ENCODE measurements at places on chromosomes 2 and 18.

- DNase-seq: no peak
Observed at GRCh38 chr2:178482437-178482836, 2.2 kb downstream of the PLEKHA3 start.

DNA sequence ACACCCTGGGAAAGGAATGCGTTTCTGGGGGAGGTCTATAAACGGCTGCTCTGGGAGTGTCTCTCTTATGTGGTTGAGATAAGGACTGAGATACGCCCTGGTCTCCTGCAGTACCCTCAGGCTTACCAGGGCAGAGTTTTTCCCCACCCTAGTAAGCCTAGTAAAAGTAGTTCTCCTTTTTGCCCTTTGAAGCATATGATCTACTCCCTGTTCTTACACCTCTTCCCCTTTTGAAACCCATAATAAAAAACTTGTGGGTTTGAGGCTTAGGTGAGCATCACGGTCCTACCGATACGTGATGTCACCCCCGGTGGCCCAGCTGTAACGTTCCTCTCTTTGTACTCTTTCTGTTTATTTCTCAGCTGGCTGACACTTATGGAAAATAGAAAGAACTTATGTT lies 97.4 kb downstream of the FSIP2 start:
- DNase-seq: no peak

DNA sequence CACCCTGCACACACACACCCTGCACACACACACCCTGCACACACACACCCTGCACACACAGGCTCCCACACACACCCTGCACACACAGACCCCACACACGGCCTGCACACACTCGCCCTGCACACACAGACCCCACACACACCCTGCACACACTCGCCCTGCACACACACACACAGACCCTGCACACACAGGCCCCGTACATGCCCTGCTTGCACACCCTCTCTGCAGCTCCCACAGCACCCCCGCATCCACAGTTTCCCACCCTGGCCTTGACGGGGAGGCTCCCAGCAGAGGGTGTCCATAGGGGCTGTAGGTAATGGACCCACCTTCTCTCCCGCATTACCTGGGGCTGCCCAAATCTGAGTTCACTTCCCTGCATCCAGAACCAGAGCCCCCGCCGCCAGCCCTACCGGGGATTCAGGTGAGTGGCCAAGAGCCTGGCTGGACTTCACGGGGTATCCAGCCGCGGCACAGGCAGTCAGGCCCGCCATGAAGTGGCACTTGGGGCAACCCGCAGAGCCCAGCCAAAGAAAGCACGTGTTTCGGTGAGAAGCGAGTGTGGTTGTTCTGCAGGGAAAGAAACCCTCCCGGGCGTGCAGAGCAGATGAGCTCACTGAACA lies 88.6 kb upstream of the GPC1 start:
- DNase-seq: no peak

DNA sequence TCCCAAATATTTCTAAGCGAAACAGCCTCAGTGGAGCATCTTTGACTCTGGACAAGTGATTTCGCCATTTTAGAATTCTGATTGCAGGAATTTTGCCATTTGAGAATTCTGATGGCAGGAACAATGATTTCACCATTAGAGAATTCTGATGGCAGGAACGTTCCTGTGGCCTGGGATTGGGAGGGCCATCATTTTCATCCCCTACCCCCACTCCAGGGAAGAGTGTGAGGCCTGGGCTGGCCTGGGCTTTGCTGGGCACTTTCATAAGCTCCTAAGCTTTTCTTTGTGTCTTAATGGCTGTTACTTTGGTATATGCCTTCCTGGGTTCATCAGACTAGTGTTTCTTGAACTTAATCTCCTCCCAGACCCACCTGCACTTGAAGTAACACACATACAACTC lies 129.3 kb upstream of the EPAS1 start:
- no peak for DNase-seq

- DNase-seq: no peak
Observed at GRCh38 chr2:212619954-212620353, 81.4 kb upstream of the ERBB4 start.

DNA sequence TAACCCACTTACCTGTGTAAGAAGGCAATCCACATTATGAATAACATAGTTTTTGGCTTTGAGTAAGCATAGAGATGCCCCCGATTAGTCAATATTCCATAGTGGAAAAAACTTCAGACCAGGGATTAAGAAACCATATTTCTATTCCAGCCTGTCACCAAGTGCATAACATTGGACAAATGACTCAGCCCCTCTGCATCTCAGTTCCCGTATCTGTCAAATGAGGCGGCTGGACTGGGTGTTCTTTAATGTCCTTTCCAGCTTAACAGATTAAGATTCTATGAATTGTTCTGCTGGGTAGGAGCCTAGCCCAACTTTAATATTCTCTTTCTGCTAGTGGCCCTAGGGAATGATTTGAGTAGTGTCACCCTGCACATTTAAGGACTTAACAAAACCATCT lies 11.8 kb upstream of the FTCDNL1 start:
- DNase-seq: no peak

- no peak for DNase-seq
Observed at GRCh38 chr2:69734035-69734611, 7.8 kb upstream of the ANXA4 start.

DNA sequence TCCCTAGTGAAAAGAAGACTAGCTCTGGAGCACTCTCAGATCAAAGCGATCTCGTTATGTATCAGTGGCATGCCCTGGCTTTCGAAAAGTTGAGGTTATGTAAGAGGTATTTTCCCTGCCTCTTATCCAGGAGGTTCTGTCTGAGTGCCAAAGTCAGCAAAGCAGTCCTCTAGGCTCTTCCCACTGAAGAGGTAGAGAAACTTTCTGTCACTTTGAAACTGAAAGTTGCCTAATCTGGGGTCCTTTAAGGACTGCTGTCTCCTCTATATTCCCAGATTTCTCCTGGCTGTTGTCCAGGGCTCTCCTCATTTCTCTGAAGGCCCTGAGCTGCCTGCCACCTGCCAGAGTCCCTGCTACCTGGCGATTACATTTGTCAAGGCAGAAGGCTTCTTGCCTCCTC lies 96.3 kb downstream of the B3GNT2 start:
- no peak for DNase-seq

DNA sequence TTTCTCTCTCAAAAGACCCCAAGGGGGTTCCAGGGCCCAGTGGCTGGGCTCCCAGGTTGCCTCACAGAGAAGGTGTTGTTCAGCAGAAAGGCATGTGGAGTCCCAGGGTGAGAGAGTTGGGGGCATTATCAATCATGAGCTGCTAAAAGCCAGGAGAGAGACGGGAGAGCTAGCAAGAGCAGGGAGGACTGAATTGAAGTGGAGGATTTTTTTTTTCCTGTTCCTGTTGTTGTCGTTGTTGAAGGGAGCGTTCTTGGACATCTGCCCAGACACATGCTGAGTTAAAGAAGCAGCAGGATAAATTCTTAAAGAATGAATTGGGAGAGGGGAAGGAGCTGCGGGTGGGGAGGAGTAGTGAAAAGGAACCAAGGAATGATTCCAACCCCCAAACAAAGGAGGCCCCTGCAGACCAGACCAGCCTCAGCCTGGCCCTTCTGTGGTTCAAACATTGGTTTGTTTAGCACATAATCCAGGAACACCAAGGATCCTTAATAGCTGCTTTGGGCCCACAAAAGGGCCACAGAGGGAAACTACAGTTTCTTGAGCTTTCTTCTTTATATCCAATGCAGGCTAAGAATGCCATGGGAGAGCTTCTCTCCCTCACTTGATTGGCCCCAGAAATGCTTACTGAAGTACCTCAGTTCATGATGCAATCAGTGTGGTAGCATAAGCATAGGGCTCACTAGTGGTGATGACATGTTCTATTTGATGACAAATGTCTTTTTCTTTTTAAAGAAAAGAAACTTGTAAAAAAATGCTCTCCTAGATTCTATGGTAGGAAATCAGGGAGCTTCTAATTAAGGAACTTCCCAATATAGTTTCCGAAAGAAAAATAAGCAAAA lies 146.0 kb downstream of the SETBP1 start:
- peak; percentile 74 for DNase-seq

- DNase-seq: no peak
Observed at GRCh38 chr18:72697706-72698105, 153.6 kb upstream of the CBLN2 start.

DNA sequence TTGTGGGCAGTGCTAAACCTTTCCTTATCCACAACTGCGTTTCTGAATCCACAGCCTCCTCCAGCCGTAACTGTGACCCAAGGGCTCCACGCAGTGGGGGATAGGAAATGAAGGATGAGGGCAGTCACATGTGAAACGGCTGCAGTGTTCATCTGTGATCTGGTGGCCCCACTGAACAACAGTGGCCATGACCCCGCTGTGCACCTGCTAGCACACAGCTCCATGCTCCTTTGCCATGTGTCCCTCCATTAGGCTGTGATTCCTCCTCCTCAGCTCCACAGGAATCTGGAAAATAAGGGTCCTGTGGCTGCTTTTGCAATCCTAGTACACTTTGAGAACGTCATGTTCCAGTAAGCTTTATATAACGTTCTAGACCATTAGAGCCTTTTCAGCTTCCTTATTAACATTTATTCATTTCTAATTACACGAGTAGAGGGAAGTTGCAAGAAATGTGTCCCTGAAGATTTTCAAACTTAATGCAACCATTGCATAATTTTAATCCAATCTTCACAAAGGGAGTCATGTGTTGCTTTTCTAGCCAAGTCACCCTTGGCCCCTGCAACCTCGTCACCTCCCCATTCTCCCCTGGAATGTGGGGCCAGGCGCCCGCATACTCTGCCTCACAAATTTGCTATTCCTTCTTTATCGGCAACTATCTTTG lies 7.1 kb upstream of the NAPG start:
- DNase-seq: peak; percentile 75

DNA sequence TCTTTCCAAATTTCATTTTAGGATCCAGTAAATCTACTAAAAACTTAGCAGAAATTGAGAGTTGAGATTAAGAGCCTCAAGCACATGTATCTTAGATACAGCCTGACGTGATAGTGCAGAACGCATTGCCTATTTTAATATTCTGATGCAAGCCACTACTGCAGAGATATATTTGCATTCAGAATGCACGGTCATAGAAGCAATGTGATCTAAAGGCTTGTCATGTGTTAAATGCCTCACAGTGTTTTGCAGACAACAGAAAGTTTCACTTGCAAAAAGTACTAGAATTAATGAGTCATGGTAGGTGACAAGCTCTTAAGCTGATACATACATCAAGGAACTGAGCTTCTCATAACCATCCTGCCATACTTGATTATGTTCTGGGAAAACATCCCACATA lies 886.7 kb upstream of the CHAC2 start:
- no peak for DNase-seq

DNA sequence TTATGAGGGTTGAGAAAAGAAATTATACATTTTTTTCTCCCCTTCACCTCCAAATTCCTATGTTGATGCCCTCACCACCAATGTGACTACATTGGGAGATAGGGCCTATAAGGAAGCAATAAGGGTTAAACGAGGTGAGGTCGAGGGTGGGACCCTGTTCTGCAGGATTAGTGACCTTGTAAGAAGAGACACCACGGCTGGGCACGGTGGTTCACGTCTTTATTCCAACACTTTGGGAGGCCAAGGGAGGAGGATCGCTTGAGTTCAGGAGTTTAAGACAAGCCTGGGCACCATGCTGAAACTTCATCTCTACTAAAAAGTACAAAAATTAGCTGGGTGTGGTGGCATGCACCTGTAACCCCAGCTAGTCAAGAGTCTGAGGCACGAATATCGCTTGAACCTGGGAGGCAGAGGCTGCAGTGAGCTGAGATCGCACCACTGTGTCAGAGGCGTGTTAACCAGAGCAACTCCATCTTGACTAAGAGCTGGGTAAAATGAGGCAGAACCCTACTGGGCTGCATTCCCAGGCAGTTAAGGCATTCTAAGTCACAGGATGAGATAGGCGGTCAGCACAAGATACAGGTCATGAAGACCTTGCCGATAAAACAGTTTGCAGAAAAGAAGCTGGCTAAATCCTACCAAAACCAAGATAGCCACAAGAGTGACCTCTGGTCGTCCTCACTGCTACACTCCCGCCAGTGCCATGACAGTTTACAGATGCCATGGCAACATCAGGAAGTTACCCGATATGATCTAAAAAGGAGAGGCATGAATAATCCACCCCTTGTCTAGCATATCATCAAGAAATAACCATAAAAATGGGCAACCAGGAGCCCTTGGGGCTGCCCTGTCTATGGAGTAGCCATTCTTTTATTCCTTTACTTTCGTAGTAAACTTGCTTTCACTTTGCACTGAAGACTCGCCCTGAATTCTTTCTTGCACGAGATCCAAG lies 77.0 kb downstream of the NCAPH start:
- DNase-seq: no peak

GRCh38 chr18:39840856-39841481 lies 2114.1 kb upstream of the PIK3C3 start:
- peak; percentile 49 for DNase-seq

DNA sequence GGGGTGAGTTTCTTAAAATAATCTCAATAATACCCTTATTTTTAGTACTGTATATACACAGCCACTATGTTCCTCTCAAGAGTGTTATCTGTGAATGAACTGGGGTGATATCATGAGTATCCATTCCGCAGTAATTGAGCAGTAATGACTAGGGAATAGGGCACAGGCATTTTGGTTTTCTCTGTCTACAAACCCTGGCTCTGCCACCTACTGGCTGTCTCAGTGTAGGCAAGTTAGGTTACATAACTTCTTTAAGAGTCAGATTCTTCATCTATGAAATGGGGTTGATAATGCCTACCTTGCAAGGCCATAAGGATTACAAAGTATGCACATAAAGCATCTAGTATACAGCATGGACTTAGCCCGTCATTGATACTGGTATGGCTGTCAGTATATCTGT lies 555.8 kb downstream of the NRXN1 start:
- DNase-seq: no peak

- DNase-seq: no peak
Observed at GRCh38 chr2:206979922-206980321, 40.6 kb downstream of the CPO start.

DNA sequence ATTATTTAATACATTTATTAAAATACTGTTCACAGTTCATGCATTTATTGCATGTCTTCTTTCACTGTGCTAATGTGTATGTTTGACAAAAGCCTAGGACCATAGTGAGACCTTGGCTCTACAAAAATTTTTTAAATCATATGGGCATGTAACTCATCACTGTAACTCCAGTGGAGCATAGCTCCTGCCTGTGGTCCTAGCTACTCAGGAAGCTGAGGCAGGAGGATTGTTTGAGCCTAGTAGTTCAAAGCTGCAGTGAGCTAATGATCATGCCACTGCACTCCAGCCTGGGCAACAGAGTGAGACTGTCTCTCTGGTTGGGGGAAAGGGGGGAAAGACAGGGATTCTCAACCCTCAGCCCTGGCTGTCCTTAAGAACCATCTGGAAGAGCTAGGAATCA lies 137.8 kb downstream of the PRKCE start:
- no peak for DNase-seq

- DNase-seq: no peak
Observed at GRCh38 chr18:77084688-77085035, 47.9 kb downstream of the MBP start.

- no peak for DNase-seq
Observed at GRCh38 chr18:24039671-24040070, 25.1 kb downstream of the TTC39C start.
